ENCODE measurements at places on chromosomes 7 and 10.

DNA sequence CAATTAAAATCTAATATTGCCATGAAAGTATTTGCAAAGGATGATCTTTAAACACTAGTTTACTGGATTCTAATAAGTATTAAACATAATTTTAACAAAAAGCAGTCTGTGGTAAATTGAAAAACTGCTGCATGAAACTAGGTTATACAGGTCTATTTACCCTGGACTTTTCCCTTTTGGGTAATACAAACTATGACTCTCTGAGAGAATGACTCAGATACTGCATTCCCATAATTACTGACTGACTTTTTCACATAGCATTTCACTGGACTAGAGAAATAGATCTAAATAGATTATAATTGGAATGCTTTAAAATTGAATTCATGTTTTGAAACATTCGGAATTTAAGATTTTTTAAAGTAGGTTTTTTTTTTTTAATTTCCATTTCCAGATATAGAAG is 395.7 kb downstream of the THSD7A start:
- DNase-seq = no peak

- DNase-seq = no peak
Observed at GRCh38 chr7:66303454-66304155, 98.5 kb downstream of the TPST1 start.

DNA sequence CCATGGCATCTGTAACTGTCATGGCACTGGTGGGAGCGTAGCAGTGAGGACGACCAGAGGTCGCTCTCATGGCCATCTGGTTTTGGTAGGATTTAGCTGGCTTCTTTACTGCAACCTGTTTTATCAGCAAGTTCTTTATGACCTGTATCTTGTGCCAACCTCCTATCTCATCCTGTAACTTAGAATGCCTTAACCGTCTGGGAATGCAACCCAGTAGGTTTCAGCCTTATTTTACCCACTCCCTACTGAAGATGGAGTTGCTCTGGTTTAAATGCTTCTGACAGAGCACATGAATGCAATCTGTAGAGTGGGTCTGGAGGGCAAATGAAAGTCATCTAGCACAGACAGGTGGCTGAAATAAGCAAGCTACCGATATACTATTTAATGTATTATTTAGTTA is 55.3 kb upstream of the OPN4 start:
- no peak for DNase-seq

- DNase-seq = no peak
Observed at GRCh38 chr10:64173826-64174225, 652.6 kb downstream of the REEP3 start.

- no peak for DNase-seq
Observed at GRCh38 chr10:132374612-132375011, 22.4 kb upstream of the PWWP2B start.

- no peak for DNase-seq
Observed at GRCh38 chr10:122282253-122282671, 11.2 kb downstream of the BTBD16 start.
